ENCODE measurements at places on chromosomes 16 and 17.

- no peak for DNase-seq
Measured at GRCh38 chr16:54879681-54880080, 51.0 kb upstream of the IRX5 start.

DNA sequence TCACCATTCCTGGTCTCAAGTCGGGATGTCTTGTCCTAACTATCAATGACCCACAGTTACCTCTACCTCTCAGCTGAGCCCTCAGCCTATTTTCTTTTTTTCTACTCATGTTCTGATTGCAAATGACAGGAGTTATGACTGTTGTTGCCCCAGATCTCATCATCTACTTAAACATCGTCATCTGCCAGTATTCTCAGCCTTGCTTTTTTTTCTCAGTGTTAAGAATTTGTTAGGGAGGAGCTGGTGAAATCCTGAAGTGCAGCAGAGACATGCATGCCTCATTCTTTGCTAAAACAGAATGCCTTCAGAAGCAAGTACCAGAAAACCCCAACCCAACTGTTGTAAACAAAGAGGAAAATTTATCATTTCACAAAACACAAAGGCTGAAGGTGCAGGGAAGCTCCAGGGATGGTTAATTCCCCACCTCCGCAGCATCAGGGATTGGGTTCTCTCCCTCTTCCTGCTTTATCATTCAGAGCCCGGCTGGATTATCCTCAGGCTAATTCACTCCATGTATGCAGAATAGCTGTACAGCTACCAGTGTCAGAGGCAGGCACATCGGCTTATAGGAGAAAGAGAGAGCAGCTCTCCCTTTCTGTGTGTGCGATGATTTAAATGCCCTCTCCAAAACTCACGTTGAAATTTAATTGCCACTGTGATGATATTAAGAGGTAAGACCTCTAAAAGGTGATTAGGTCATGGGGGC lies 540.8 kb upstream of the HSBP1 start:
- no peak for DNase-seq

DNA sequence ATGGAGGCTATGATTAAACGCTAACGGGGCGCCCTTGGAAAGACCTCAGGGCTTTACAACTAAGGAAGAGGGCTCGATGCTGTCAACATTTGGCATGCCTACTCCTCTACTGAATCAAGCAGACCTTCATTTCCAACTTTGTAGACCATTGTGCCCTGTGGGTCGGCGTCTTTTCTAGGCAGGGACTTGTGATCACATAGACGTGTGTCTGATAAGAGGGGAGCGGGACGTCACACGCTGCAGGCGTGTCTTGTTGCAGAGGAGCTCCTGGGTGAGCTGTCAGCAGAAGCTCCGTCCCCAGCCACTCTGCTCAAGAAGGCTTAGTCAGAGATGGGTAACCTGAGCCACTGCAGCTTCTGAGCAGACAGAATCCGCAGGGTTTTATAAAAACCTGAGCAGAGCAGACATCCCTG lies 2.8 kb downstream of the MAPK8IP3 start:
- no peak for DNase-seq

DNA sequence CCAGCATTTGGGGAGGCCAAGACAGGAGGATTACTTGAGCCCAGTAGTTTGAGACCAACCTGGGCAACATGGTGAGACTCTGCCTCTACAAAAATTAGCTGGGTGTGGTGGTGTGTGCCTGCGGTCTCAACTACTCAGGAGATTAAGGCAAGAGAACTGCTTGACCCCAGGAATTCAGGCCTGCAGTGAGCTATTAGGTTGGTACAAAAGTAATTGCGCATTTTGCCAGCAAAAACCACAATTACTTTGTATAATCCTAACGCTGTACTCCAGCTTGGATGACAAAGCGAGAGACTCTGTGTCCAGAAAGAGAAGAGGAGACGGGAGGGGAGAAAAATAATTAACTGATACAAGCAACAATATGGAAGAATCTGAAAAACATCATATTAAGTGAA lies 32.7 kb downstream of the YWHAE start:
- no peak for DNase-seq

GRCh38 chr17:82596837-82597672 lies 51.2 kb downstream of the WDR45B start:
- no peak for DNase-seq

Measured in SW 1271 (cell line).